ENCODE measurements at places on chromosomes 12 and 14.

- no peak for DNase-seq
These were observed 77.7 kb downstream of the PPP2R5C start for GRCh38 chr14:101839236-101839635.

GRCh38 chr12:121872546-121873215 lies 14.0 kb upstream of the HPD start:
- peak; percentile 70 for DNase-seq

DNA sequence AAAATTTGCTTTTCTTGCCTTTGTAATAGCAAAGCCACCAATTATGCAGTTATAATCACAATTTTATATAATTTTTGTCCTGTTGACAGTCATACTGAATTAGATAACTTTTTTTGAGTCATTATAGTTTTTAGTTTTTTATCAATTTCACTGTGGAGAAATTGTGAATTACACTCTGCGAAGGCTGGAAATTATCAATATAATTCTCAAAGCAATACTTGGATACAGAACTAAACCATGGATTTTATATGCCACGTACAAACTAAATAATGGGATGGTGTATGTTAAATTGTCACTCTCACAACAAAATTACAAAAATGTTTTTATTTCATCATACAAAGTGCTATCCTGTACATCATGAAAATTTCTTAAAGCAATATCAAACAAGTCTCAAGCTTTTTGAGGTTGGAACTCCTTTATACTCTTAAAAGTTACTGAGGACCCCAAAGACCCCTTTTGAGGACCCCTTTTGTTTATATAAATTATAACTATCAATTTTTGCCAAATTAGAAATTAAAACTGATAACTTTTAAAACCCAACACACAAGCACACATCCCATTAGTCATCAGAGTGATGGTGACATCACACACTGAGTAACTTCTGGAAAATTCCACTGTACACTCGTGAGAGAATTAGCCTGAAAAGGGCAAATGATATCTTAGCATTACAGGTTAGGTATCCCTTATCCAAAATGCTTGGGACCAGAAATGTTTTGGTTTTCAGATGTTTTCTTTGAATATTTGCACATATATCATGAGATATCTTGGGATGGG lies 19.8 kb upstream of the AQP2 start:
- no peak for DNase-seq

DNA sequence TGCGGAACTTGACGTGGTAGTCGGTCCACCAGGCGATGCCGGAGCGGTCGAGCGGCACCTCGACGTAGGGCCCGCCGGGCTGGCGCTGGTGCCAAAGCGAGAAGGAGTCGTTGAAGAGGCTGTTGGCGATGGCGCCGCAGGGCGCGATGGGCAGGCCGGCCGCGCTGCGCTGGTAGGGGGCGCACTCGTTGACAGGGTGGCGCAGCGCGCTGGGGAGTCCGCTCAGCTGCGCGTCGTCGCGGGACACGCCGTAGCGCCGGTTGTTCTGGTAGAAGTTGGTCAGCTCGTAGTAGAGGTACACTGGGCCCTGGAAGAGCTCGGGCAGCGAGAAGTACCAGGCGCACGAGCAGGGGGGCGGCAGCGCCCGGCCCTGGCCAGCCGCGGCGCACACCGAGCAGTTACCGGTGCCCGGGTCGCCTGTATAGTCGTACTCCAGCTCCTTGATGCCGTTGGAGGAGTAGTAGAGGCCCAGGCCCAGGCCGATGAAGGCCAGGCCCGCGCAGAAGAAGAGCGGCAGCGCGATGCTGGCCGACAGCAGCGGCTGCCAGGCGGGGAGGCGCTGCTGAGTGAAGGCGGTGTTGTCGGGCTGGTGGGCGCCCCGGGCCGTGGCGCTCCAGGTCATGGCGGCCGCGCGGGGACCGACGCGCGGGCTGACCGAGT lies 482 bp downstream of the TMEM30B start:
- DNase-seq = peak; percentile 81

GRCh38 chr12:11814374-11814773 lies 164.9 kb downstream of the ETV6 start:
- DNase-seq = no peak

GRCh38 chr14:99342906-99343305 lies 70.9 kb upstream of the BCL11B start:
- no peak for DNase-seq

- DNase-seq = no peak
These were observed 113.3 kb downstream of the SMOC1 start for GRCh38 chr14:69992564-69992963.

GRCh38 chr14:105059035-105059924 lies 6.0 kb downstream of the GPR132 start:
- DNase-seq = peak; percentile 64

GRCh38 chr12:81005606-81006005 lies 67.9 kb upstream of the LIN7A start:
- no peak for DNase-seq

GRCh38 chr12:19894803-19895202 lies 455.5 kb downstream of the AEBP2 start:
- no peak for DNase-seq

GRCh38 chr14:102606296-102606695 lies 13.8 kb downstream of the RCOR1 start:
- no peak for DNase-seq

DNA sequence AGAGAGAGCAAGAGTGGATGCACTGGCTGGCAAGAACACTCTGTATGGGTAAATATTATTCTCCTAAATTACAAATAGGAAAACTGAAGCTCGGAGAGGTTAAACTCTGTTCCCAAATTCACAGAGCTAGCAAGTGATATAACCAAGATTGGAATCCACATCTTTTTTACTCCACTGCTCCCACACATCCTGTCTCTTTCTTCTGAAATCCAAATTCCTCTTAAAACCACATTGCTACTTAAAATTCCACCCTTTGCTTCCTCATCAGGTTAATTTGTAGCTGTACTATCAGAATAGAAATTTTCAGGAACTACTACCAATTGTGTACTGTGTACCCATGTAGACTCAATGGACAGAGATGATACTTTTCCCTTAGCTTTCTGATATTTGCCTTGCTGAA lies 74.4 kb downstream of the ARMH4 start:
- DNase-seq = no peak

- DNase-seq = no peak
These were observed 472.5 kb downstream of the ADAMTS20 start for GRCh38 chr12:43079476-43079875.

GRCh38 chr14:106507354-106507753 lies 981.0 kb downstream of the TMEM121 start:
- no peak for DNase-seq

- DNase-seq = no peak
These were observed 5.1 kb upstream of the NUMB start for GRCh38 chr14:73463411-73463810.

DNA sequence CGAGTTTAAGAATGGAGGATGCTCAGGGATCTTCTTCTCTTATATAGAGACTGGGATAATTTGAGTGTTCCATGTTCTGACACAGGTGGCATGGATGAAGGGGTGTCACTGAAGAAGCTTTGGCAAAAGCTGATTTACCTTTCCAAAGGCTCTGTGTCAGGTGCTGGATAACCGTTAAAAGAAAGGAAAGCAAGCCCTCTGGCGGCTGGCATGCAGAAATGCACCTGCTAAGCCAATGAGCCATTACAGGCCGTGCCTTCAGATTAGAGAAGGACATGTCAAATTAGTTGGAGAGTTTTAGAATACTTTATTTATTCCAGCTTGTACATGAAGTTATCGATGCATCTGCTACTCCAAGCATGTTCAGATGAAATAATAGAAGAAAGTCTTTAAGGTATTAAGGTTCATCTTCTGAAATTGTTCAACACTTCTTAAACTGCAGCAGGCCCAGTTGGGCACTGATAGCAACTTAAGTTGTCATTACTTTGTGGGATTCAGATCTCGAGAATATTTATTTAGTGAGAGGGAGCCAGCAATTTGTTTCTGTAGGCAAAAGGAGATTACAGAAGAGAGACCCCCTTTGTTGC lies 678.2 kb downstream of the NRXN3 start:
- DNase-seq = no peak

- DNase-seq = no peak
These were observed 16.6 kb downstream of the SYNDIG1L start for GRCh38 chr14:74409441-74409840.

DNA sequence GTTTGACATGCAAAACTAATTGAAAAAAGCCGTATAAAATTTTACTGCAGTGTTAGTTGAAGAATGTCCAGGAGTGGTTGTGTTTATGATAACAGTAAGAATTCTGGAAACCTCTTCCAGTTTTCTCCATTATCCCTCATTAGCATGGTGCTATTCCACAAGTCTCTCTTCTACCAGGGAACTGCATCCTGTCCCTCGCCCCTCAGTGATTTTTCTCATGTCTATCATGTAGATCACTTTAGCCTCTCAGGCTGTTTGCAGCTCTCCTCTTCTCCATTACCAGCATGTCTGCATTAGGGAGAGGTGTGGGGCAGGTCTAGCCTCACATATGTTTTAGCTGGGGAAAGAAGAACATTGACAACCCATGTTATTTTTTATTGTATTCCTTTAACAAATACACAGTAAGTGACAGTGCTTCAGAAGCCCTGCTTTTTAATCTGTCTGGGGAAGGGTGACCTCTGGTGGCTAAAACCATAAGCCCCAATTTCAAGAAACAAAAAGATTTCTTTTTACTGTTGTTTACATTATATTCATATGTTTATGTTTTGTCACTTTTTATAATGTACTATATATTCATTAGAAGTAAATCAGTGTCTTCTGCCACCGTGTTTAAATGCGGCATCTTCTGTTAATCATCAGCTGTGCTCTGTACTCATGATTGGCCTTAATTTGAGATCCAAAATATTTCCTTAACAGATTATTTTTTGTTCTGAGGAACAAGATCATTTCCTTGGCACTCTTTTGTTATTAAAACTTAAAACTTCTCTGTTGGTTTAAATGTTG lies 70.7 kb downstream of the RASSF8 start:
- DNase-seq = no peak

GRCh38 chr14:38578278-38578681 lies 322.4 kb upstream of the CLEC14A start:
- DNase-seq = no peak

DNA sequence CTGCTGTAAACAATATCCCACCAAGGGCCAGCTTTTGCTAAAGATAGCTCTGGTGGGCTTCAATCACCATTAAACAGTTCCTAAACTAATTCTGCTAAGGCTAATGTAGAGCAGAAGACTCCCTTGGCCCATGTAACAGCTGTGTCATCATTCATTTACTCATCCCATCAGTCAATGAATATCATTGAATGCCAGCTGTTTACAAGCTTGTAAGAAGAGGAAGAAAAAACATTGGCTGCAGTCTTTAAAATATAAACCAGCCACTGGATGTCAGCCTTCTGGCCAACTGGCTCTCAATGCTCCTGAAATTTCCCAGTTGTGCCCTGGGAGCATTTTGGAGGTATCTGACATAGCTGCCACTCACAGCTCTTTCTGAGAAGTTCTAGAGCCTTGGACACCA lies 18.0 kb upstream of the MAP3K9 start:
- no peak for DNase-seq

DNA sequence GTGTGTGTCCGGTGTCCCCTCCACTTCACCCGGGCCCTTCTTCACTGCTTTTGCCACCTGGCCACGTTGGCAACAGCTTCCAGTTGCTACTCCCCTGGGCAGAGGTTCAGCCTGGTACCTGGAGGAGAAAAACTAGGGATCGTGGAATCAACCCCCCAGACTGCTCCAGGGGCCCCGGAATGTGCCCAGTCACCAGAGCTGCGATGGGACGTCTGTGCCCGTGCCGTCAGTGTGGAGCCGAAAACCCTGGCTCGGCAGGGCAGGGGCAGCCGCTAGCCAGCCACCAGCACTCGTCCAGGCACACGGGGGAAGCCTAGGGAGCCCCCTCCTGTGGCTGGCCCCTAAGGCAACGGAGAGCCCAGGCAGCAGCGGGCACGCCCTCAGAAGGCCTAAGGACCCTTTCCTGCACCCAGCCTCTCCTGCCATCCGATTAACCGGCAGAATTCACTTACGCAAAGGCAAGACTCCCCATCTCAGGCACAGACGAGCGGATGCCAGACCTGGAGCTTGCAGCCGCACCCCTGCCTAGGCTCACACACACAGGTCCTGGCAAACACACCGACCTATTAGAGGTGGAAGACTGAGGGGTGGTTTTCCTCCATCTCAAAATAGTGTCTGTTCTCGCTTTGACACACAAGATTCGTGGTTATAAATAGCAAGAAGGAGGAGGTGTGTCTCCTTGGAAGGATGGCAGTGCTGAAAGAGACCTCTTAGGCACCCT lies 62.6 kb downstream of the FBXL14 start:
- no peak for DNase-seq

DNA sequence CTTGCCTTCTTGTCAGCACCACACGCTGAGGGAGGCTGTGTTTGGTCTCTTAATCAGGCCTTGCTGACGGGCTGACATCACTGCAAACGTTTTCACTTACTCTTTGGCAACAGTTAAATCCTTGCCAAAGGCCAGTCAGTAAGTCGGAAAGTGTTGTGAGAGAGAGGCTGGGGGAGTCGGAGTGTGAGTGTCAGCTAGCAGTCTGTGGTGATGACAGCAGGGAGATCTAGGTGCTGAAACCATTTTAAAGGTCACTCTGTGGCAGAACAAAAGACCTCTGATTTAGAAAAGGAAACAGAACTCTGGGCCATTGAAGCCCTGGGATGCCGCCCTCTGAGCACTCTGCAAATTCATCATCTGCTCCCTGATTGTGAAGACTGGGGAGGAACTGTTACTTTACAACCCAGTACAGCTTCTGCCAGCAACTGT lies 143.5 kb downstream of the PAX9 start:
- no peak for DNase-seq

- no peak for DNase-seq
These were observed 15.1 kb upstream of the CAPRIN2 start for GRCh38 chr12:30769802-30770201.

- no peak for DNase-seq
These were observed 582.7 kb downstream of the SLC6A15 start for GRCh38 chr12:84329938-84330337.

- no peak for DNase-seq
These were observed 4.2 kb downstream of the TESPA1 start for GRCh38 chr12:54980341-54980740.

All from left forelimb (tissue), 1 donor.